Activated CD4-positive, CD25-positive, alpha-beta regulatory T cell treated with anti-CD3 and anti-CD28 coated beads, Interleukin-2, amount 50 U/mL, for 72 hours (primary cell): ENCODE measurements at places on chromosomes 11 and 22.

- no peak for DNase-seq
Observed at GRCh38 chr22:50008151-50009040, 4.2 kb downstream of the IL17REL start.

- no peak for DNase-seq
Observed at GRCh38 chr11:112150517-112150916, 13.4 kb downstream of the IL18 start.

DNA sequence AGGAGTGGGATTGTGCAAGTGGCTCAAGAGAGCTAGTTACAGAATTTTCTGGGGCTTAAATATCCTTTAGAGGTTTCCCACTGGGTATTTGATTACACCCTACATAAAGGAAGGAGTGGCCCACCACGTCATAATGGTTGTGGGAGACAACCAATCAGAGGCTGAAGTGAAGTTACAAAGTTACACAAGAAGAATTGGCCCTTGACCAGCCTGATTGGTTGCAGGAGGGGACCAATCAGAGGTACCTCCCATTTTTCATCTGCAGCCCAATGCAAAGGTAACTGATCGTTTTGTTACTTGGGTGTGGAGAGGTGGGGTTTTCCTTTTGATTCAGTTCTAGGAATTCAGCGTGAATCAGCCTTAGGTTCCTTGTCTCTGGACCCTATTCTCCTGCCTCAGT lies 430.5 kb upstream of the FAT3 start:
- DNase-seq: no peak

DNA sequence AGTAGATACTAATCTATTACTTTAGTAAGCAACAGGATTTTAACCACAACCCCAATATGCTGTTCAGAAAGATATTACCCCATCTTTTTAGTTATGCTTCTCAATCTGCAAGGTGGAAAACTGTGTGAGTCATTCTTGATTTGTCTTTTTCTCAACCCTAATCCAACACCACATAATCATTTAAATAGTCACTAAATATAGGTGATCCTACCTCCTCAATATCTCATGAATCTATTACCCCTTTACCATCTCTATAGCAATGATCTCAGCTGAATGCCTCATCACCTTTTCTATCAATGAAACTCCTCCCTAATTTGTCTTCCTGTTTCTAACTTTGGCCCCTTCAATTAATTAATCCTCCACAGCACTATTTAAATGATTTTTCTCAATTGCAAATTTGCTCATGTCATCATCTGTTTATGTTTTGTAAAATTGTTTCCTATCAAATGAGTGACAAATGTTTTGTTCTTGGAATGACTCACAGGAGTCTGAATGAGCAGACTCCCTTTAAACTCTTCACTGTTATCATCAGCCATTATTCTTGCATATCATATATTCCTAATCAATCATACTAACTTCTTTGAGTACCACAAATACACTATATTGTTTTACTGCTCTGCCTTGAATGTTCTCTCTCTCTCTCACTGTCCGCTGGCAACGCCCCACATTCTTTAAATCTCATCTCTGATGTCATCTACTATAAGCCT lies 26.1 kb downstream of the SNX19 start:
- no peak for DNase-seq

- no peak for DNase-seq
Observed at GRCh38 chr11:128907585-128907984, 16.4 kb downstream of the KCNJ5 start.

DNA sequence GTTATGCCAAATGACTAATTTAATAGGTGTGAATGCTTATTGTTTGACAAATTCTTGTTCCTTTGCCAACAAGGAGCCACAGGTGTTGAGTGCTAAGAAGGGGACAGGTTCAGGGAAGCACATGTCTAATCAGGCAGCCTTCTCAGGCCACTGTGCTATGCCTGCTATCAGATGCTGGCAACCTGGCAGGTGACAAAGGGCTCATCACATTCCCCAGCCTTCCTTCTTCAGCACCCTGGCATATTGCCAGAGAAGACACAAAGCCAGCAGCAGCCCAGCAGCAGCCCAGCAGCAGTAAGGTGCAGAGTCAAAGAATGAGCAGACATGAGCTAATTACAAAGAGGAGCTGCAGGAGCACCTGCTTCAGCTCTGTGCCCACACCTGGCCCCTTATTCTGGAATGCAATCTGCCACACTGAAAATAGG lies 68.2 kb downstream of the GUCY1A2 start:
- no peak for DNase-seq

DNA sequence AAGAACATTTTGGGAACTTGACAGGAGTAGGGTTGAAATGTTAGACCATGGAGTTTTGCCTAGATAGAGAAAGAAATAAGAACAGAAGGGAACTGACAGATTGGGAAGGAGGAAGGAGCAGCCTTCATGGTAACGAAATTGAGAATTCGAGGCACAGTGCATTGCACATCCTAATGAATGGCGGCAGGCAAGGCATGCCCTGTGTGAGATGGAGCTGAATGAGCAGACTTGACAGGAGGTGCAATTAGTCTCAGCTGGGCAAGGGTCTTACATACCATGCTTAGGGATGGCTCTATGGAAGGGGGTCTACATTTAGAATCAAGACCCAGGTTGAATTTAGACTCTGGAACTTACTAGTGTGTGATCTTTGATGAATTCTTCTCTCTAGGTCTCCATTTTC lies 25.0 kb upstream of the NTM start:
- DNase-seq: no peak

- DNase-seq: no peak
Observed at GRCh38 chr11:122751292-122752070, 86.8 kb upstream of the CRTAM start.

- DNase-seq: no peak
Observed at GRCh38 chr11:104618954-104619353, 279.3 kb downstream of the CASP12 start.
